Stimulated activated CD4-positive, alpha-beta T cell treated with anti-CD3 and anti-CD28 coated beads, TNF-alpha, amount 100 ng/mL, for 1 hour (primary cell): ENCODE measurements at places on chromosomes 2 and 18.

- no peak for DNase-seq
Observed at GRCh38 chr18:13465476-13465875, 246.9 kb downstream of the LDLRAD4 start.

DNA sequence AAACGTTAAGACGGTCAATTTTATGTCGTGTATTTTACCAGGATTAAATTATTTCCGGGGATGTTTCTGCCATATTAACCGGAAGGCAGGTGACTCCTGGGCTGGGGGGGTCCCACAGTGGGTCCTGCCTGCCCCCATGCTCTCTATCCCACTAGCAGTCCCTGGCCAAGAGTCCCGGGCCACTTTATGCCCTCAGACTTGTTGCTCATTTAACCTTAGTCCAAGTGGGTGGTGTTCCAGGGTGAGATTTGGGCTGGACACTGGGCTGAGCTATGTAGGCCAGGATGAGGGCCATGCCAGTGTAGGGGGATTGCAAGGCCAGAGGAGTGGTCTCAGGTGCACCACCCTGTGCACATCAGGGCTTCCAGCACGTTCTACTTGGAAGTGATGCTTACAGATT, 24.1 kb downstream of the TWIST2 start:
- no peak for DNase-seq

DNA sequence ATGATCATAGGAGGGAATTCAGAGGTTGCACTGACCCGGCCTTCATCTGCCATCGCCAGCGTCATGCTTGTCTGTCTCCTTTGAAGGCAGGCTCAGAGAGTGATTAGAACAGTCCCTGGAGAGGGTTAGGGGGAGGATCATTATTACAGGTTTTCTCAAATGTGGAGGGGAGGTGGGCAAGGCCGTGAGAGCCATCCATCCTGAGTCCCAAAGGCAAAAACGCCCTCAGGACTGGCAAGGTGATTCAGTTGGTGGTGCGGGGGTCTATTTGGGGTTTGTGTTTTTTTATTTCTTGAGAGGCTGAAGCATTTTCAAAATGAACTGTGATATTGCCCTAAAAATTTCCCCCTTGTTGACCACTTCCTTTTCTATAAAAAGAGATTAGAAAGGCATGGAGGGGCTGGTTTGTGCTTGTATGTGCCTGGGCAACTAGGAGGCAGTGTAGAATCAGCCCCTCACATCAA, 39.3 kb upstream of the GYPC start:
- DNase-seq, result no peak

DNA sequence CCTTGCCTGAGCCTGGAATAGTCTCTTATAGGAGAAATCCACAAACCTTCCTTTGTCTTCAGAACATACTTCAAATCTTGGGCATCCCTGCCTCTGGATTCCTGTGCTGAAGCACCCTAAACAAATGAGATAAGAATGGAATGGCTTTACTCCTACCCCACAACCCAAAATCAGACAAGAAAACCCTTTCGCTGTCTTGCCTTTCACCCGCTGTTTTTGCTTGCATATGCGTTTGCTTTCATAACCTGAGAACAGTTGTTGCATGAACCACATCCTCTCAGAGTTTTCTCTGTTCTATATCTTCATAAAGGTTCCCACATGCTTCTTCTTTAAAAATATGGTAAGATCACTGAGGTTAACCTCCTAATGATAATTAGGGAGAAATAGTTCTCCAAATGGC, 132.1 kb upstream of the MAP3K20 start:
- no peak for DNase-seq

GRCh38 chr2:161415034-161415986, 787 bp upstream of the TBR1 start:
- no peak for DNase-seq
